ENCODE measurements at places on chromosomes 5 and 9.

DNA sequence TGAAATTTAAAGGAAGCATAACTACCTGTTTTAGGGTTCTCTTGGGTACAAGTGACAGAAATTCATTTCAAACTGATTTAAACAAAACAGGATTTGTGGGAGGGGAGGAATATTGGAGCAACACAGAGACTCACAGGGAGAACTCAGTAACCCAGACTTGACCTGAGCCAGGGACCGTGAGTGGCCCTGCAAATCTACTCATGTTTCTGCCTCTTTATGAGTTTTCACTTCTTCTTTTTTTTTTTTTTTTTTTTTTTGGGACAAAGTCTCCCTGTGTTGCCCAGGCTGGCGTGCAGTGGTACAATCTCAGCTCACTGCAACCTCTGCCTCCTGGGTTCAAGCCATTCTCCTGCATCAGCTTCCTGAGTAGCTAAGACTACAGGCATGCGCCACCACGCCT is 405.6 kb upstream of the ZNF608 start:
- no peak for DNase-seq

- no peak for DNase-seq
Measured at GRCh38 chr9:87857948-87858335, 24.7 kb upstream of the SPATA31E1 start.

GRCh38 chr5:124677374-124678351 is 68.8 kb downstream of the ZNF608 start:
- DNase-seq = peak; percentile 95

- DNase-seq = no peak
Measured at GRCh38 chr9:97808415-97808814, 44.6 kb upstream of the FOXE1 start.

- DNase-seq = no peak
Measured at GRCh38 chr9:99392986-99393385, 170.9 kb downstream of the SEC61B start.

- no peak for DNase-seq
Measured at GRCh38 chr9:125742657-125743056, 4.5 kb upstream of the PBX3 start.

DNA sequence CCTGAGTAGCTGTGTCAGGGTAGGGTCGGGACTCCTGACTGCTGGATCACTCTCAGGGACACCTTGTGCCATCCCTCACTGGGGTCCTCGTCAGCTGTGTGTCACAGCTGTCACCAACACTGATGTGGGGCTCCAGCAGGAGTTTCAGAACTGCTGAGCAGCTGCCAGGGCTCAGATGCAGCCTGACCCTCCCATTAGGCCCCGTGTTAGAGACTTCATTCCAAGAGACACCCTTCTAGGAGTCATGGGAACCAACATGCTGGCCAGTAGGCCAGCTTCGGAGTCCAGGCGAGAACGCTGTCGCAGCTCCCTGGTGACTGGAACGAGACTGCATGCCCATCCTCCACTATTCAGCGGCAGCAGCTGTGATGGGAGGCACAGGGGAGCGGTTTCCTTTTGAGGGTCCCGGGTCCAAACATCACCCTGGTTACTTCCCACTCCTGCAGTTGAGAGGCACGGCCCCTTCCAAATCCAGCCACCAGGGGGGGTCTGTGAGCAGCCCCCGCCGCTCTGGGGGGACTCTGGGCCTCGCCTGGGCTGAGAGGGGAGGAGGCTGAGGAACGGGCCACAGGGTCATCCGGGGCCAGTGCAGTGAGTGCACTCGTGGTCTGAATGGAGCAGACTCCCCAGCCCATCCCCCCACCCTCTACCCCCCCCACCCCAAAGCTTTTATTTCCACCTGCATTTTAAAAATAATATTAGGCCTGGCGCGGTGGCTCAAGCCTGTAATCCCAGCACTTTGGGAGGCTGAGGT is 12.6 kb upstream of the TCF7 start:
- peak; percentile 53 for DNase-seq

DNA sequence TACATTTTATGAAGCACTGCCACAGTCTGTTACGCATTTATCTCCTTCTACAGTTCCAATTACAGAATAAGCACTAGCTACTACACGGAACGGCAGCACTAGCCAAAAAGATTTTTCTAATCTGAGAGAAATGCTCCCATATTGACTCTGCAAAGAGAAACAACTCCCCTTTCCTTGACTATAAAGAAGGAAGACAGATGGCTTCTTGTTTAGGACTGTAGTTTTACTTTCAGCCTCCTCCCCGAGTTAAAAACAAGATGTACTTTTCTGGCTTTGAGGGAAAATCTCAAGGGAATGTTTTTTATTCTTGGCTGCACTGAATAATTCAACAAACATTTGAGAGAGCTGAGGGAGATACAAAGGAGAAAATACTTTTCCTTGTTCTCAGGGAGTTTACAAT is 1.9 kb upstream of the SLC44A1 start:
- no peak for DNase-seq

GRCh38 chr9:131107760-131108159 is 11.4 kb downstream of the AIF1L start:
- DNase-seq = no peak

- DNase-seq = no peak
Measured at GRCh38 chr5:148465381-148466235, 81.8 kb downstream of the FBXO38 start.
